Neural progenitor cell (in vitro differentiated cells): ENCODE measurements at places on chromosomes 5 and 9. TPM values are rescaled to one million over a fixed set of nuclear protein-coding genes. Genes with fewer than 3 reads are reported as not detected.

- no peak for DNase-seq
These were observed 113.5 kb downstream of the CAAP1 start for GRCh38 chr9:26779062-26779461.

DNA sequence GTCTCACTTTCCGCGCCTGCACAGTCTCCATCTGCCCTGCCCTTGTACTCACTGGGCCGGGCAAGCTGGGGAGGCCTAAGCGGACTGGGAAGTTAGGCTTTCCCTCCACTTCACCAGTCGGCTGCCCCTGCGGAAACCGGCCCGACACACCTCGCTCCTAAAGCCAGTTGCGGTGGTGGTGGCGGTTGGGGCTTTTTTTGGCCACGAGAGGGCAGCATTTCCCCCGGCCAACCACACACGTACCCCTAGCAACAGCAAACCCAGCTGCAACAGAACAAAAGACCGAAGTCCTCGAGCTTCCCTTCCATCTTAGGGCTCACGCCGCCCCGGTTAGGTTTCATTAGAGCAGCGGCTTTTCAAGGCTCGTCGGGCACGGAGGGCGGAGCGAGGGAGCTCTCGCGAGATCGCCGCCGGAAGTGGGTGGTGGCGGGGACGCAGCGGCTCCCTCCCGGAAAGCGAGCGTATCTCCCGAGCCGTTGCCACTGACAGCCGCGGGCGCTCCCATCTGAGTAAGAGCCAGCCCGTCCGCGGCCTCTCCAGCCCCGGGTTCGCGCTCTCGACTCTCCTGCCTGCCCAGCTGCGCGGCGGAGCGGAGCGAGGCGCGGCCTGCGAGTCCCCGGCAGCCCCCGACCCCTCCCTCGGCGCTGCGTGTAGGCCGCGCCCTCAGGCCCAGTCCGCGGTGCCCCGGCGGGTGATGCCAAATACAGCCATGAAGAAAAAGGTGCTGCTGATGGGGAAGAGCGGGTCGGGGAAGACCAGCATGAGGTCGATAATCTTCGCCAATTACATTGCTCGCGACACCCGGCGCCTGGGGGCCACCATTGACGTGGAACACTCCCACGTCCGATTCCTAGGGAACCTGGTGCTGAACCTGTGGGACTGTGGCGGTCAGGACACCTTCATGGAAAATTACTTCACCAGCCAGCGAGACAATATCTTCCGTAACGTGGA is at the start of gene RRAGA:
RRAGA (plus strand) TSS at position 462 of the 951 bp plus-strand sequence; CDS start at position 695, 233 bp downstream.
- peak; percentile 99 for DNase-seq

ENTREP1 gene
- total RNA-seq, result 1.8 TPM in 2 replicates

- no peak for DNase-seq
These were observed 13.6 kb downstream of the SLF1 start for GRCh38 chr5:94632024-94632423.

DNA sequence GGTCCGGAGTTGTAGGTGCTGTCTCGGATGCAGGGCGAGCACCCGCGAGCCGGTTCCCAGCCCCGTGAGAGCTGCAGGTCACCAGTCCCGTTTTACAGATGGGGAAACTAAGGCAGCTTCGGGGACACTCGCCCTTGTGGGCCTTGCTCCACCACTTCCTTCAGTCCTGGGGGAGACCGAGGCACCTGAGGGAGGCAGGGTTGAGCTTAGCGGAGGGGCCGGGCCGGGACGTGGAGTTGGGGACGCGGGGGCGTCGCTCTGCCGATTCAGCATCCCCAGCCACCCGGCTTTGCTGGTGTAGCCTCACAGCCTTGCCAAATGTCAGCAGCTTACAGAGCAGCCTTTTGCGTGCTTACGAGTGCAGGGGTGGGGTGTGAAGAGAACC is 530 bp downstream of the BBLN start:
- peak; percentile 59 for DNase-seq

GRCh38 chr5:142551338-142552067 is 134.4 kb downstream of the FGF1 start:
- DNase-seq, result peak; percentile 74

DNA sequence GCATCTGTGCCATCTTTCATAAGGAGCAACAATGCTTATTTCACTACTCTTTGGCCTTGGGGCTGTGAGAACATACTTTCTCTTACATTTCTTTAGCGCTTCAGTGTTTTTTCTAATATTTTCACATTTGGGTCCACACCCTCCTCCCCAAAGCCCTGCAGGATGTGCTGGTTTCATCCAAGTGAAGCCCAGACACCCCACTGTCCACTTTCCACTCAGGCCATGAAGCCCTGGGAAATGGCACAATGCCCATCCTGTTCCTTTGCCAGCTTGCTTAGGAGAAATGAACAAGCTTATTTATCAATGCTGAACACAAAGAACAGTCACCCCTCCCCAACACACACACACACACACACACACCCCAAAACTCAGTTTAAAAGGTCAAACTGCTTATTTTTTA is 17.3 kb upstream of the TMOD1 start:
- DNase-seq, result no peak

DNA sequence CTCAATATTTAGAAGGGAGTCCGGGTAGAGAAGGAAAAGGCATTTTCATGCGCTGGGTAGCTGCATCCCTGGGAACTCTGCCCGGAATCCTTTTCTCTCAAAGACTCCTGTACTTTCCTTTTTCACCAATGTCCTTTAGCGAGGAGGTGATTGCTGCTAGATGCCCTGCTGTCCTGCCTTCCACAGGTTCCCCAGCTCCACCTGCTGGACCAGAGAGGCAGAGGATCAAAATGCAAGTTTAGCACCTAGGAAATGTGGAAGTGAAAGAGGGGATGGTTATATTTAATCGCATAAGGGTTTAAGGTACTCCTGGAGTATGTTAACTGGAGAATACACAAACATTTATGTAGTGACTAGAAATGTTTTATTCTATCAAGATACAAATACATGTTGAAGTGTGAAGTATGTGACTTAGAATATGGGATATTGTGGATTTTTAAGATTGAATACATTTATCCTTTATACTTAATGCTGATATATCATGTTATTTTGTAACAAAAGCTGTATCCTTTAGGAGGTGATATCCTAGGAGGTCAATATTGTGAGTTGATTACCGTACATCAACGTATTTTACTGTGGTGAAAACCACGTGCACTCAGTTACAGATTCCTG is 145.7 kb downstream of the ARHGAP26 start:
- peak; percentile 67 for DNase-seq

DNA sequence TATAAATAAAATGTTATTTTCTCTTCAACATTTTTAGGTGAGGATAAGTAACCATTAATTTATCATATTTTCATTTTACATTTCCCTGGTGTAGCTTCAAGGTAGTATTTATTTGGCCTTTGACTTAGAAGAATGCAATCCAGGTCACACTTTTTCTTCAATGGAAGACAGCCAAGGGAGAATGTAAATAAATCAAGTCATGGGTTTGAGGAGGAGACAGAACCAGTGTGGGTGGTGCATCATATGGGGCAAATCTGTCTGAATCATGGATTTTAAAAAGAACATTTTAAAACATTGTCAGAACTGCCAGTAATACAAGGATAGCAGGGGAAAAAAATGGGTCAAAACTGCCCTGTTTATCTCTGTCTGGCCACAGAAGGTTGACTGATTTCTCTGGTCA is 229.5 kb downstream of the FAM114A2 start:
- no peak for DNase-seq

DNA sequence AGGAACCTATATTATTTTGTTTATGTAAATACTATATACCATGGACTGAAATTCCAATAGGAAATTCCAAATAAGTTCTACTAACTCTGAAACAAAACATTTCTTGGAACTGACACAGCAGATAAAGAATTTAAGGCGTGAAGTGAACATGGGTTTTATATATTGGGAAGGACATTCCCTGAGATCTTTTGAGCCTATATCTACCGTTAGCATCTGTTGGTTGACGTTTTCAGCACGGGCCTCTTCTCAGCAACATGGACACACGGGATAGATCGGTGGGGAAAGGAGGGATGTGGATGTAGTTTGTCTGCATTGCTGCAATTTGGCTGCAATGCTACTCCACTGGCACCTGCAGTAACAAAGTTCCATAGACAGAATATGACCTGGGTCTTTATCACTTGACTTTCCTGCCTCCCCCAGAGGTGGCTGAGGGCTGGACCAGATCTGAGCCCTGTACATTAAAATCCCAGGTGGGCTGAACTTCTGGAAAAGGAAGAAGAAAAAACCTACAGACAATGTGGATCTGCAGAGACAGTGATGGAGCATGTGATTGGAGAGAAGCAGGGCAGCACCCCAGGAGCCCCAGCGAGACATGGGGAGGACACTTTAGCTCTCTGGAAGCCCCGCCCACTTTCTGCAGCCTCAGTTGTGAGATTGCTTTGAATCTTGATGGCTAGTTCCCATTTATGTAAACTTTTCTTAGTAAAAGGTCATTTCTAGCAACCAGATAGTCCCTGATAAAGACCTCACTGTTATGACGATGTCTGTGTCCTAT is 91.2 kb upstream of the CPEB4 start:
- no peak for DNase-seq

KCNN2 gene
- total RNA-seq, result 5.2 and 6.2 TPM in 2 replicates

NACC2 gene
- 4.5 and 9.1 TPM in 2 replicates for total RNA-seq

DNA sequence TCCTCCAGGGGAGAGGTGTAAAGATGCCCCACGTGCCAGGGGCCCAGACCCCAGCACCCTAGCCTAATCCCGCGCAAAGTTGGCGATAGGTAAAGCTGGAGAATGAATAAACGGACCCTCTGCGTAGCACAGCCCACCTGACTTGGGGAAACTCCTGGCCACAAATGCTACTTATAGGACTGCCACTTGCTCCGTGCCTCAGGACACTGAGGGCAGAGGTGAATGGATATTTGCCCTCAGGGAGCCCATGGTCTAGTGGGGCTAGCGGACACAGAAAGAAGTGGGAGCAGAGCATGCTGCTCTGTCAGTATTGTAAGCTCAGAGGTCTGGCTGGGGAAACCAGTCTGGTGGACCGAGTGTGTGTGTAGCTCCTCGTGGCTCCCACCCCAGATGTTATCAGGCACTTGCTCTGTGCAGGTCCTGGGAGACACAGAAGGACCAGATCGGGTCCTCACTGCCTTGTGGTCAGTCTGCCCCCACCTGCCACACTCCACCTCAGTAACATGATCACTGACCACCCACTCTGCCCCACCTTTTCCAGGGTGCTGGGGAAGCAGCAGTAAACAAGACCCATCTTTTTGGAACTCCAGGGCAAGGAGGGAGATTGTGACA is 841 bp downstream of the GRK6 start:
- peak; percentile 30 for DNase-seq

GRCh38 chr9:12614488-12614887 is 78.7 kb upstream of the TYRP1 start:
- no peak for DNase-seq

GRCh38 chr9:99113414-99114048 is 8.6 kb downstream of the TGFBR1 start:
- no peak for DNase-seq

- no peak for DNase-seq
These were observed 22.8 kb upstream of the DUSP1 start for GRCh38 chr5:172793577-172794488.

COL5A1 gene
- 6.1 and 14.2 TPM in 2 replicates for total RNA-seq

- DNase-seq, result no peak
These were observed 177.9 kb downstream of the CETN3 start for GRCh38 chr5:90231688-90232087.

GRCh38 chr9:134179595-134179917 is 15.2 kb upstream of the RNU6ATAC start:
- DNase-seq, result no peak

PHYHD1 gene
- total RNA-seq, result 15.2 and 19.0 TPM in 2 replicates

- no peak for DNase-seq
These were observed 151.6 kb downstream of the SIL1 start for GRCh38 chr5:139046551-139046950.

DNA sequence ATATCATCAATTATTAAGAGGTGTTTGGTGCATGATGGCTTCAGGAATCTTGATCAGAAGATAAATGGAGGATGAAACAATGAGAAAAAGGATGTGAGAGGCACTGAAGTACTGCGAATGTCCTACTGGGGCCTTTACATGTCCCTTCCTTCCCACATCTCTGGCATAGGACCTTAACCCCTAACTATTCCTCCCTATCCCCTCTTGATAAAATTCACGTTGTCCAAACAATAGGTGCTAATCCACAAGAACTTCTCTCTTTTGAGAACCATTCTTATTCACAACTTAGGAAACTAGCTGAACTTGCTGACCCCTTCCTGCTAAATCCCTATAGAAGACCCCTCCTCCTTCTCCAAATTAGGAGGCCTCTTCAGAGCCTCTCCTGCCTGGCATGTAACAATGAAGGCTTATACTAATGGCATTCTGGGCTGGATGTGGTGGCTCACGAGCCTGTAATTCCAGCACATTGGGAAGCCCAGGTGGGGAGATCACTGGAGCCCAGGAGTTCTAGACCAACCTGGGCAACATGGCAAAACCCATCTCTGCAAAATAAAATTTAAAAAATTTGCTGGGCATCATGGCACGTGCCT is 276.5 kb upstream of the SMARCA2 start:
- DNase-seq, result peak; percentile 31

DNA sequence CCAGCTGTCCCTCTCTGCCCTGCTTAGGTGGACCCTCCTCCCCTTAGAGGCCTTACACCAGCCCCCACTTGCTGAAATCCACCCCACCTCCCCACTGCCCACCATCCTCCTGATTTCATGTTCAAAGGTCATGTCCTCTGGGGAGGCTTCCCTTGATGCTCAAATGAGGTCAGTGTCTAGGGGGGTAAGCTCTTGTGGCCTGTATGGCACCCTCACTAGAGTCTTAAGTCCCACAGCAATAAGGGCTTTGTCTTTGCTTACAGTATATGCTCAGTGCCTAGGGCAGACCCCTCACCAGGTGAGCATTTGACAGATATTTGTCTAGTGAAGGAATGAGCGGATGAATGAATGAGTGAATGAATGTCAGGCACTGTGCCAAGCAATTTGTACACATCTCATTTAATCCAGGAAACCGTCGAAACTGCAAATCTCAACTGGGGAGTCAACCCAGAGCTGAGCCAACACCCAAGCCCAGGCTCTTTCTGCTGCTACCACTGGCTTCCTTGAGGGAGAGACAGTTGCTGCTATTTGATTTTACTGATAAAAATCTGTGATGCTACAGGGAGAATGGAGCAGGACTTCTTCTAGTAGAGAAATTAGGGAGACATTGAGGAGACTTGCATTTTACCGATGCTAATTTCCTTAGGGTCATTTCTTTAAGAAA is 101.9 kb downstream of the IQGAP2 start:
- no peak for DNase-seq

DNA sequence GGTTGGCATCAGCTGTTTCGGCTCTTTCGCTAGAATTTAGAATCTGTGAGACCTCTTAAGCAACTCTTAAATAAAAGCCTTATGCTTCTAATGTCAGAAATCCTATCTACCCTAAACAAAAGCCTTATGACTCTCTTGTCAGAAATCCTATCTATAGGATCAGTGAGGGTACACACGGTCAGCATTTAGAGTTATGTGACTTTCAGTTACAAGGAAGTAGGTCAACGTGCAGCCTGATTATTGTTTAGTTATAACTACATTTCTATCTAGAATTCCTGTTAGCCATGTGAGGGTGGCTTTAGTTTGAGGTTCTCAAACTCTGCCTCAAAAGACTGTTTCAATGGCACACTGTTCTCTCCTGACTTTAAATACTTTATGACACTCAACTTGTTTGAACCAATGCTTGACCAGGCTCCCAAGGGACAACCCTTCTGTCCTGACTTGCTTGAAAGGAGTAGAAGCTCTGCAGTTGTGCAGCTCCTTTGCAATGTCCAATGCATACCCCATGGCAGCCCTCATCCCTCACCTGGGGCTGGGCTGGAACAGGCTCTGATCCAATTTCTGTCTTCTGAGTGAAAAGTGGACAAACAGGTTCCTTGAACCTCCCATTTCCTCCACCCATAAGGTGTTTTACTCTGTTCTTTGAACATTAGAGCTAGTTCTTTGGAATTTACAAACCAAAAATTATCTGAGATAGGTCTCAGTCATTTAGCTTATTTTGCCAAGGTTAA is 251.6 kb upstream of the PIK3R1 start:
- no peak for DNase-seq

- DNase-seq, result no peak
These were observed 78.7 kb downstream of the HSPA4 start for GRCh38 chr5:133130387-133131118.
